HuH-7 (cell line): ENCODE measurements at places on chromosomes 7 and 10.

- DNase-seq, result no peak
These were observed 24.5 kb upstream of the ABLIM1 start for GRCh38 chr10:114682532-114682931.

- no peak for DNase-seq
These were observed 56.6 kb downstream of the PTPRN2 start for GRCh38 chr7:158530800-158531609.

DNA sequence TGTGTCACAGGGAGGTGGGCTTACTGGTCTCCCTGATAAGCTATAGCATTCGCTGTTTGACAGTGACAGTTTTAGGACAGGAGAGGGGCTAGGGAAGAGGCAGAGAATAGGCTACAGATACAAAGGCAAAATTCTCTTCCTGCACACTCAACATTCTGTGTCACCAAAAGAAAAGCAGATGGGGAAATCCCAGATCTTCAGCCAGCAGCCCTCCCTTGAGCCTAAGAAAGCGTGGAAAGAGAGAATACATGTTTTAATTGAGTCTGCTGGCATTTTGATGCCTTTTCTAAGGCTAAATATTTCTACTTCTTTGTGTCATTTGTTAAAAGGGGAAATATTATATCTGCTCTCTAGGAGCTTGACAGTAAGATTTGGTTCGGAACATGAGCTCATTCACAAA, 247.0 kb downstream of the TRIL start:
- no peak for DNase-seq

- no peak for DNase-seq
These were observed 43.1 kb upstream of the HSPB1 start for GRCh38 chr7:76259124-76260093.

DNA sequence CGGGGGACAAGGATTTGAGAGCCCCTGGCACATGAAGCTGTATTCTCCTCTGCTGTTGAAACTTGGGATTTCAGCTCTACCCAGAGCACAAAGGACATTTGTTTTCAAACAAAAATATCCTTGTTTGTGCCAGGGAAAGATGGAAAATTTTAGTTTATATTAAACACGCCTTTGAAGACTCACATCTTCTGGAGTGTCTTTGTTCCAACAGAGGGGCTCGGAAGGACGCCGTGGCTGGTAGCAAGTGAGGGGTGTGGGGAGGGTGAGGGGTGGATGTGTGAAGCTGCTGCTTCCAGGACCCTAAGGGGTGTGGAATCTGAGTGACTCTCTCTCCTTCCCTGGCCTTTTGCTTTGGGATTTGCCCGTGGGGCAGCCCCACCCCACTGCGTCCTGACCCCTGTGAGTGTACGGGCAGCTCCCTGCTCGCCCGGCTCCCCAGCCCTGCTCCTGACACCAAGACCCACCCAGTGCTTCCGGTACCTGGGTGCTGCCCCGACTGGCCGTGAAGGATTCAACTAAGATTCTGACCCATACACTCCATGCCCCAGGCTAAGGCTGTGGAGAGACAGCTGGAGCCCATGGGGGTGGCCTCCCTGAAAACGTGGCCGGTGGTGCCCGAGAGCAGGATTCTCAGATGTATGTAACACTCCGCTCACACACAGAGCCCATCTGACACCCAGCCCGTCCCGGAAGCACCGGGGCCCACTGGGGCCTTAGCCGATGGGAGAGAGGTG, 59.6 kb downstream of the ZRANB1 start:
- no peak for DNase-seq

DNA sequence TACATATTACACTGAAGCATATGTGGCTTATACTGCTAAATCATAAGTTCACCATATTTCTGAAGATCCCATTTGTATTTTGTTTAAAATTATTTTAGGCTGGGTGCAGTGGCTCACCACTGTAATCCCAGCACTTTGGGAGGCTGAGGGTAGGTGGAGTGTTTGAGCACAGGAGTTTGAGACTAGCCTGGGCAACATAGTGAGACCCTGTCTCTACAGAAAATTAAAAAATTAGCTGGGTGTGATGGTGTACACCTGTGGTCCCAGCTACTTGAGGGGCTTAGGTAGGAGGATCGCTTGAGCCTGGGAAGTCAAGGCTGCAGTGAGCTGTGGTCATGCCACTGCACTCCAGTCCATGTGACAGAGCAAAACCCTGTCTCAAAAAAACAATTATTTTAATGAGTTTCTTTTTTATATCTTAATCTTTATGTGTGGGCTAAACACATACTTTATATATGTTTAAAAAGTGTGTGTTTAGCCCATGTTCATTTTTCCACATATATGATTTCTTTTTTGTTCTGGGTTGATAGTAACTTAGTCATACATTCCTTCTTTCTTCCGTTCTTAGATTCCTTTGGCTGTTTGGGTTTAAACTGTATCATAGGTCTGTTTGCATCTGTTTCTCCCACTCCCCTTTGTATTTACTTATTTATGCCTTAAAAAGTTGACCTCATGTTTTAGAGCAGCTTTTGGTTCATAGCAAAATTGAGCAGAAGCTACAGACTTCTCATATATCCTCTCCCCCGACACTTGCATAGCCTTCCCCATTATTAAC, 33.5 kb downstream of the RSBN1L start:
- DNase-seq, result no peak

- DNase-seq, result no peak
These were observed 40.9 kb downstream of the LANCL2 start for GRCh38 chr7:55405856-55406541.

GRCh38 chr7:44377134-44377463, 51.7 kb upstream of the CAMK2B start:
- no peak for DNase-seq
